ENCODE measurements at places on chromosomes 6 and 20.

- DNase-seq = no peak
Observed at GRCh38 chr20:57309544-57310115, 20.0 kb upstream of the SPO11 start.

DNA sequence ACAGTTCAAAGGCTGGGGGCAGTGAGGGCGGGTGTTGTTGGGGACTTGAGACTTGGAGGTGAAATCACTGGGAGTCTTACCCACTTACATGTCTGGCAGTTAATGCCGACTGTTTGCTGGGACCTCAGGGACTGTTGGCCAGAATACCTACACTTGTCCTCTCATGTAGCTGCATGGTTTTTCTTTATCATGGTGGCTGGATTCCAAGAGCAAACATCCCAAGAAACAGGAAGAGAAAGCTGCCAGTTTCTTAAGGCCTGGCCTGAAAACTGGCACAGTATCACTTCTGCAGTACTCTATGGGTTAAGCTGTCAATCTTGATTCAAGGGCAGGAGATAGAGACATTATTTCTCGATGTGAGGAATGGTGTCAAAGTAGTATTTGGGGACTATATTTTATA is 19.8 kb upstream of the C6orf62 start:
- no peak for DNase-seq

DNA sequence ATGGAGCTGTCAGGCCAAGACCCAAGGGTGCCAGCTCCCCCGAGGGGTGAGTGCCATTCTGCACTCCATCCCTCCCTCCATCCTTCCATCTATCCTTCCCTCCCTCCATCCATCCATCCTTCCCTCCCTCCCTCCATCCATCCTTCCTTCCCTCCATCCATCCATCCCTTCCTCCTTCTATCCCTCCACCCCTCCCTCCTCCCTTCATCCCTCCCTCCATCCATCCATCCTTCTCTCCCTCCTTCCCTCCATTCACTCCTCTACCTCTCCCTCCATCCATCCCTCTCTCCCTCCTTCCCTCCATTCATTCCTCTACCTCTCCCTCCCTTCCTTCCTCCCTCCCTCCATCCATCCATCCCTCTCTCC is 41.3 kb upstream of the MRGBP start:
- DNase-seq = no peak

GRCh38 chr6:6714118-6714897 is 125.8 kb downstream of the LY86 start:
- no peak for DNase-seq

DNA sequence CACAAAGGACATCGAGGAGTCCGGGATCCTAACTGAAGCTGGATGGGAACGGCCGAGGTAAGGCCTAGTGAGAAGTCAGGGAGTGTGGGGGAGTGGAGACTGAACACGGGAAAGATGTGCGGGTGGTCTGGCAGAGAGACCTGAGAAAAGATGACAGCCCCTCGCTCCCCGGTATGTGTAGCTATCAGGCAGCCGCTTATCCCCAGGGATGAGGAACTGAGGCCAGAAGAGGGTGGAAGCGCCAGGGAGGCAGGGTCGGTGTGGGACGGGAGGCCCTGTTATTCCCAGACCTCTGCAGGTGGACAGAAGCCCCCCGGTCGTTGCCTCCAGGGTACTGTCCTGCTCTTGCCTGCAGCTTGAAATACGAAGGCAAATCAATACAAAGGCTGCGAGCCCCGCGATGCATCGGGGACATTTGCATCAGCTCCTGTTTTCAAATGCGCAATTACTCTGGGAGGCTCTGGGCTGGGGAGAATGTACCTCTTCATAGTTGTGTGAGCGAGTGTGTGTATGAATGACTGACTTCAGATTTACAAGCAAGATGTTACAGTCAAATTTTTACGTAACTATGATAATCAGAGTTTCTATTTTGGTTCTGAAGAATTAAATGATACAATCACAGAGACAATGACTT is 221.3 kb downstream of the QKI start:
- DNase-seq = no peak

GRCh38 chr20:54138427-54138826 is 35.4 kb downstream of the CYP24A1 start:
- no peak for DNase-seq

GRCh38 chr20:50120935-50121693 is 8.2 kb upstream of the UBE2V1 start:
- DNase-seq = no peak

DNA sequence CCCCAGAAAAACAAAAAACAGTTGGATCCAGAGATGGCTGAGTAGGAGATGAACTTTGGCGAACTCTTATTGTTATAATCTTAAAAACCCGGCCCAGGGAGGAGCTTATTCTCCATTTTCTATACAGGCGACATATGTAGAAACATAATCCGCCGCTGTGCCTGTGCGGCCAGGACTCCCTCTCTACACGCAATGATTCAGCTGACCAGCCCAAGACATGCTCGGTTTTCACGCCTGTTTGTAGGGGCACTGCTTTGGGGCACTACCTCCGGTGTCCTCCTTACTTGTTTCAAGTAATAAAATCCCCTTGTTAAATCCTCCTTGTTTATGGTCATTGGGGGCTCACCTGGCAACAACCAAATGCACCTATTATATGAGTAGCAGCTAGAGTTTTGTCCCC is 89.9 kb downstream of the SEL1L2 start:
- no peak for DNase-seq

DNA sequence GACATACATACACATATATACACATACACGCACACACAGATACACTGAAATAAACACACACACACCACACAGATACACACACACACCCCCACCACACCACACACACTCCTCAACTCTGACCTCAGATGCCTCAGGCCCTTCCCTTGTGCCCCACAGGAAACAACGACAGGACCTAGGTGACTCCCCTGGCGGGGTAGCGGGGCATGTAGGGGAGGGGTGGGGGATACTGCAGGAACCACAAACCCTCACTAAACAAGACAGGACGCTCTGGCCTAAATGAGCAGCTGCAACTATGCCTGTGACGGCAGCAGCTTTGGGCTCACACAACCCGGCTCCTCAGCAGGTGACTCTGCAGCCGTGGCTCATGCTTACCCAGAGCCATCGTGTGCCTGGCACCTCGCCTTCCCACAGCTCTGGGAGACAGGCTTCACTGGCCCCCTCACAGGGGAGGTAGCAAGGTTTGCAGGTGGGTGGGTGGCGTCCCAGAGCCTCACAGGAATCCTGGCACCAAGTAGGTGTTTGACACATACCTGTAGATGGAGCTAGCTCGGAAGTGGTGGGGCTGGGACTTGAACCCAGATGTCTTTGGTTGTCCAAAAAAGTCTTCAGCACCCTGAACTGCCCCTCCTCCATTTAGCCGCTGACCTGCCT is 100.8 kb downstream of the GRM4 start:
- no peak for DNase-seq

DNA sequence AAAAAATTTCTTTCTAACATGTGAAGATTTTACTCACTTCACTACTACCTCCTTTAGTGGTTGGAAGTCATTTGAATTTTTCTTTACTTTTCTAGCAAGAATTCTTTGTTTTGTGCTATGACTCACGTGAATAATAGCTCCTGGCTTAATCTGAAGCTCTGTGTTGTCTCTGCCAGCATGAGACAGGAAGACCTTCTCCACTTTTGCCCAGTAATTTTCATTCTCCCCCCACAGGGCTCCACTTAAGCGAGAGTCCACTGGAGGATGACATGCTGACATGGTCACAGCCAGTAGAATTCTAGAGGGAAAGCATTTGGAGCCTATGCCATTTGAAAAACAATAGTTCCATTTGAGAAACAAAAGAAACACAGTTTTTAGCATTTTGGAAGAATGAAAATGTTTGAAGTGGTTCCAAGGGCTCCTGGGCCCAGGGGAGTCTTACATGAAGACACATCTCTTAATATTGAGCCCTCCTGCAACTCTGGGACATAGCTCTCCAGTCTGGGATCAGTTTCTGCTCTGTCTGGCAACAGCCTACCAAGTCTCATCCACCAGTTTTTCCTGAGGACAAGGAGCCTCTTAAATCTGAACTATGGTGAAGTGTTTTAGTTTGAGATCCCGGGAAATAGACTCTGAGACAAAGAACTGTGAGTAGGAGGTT is 231.4 kb downstream of the PAX1 start:
- DNase-seq = peak; percentile 47

- DNase-seq = peak; percentile 45
Observed at GRCh38 chr6:13813621-13814175, 659 bp downstream of the MCUR1 start.

GRCh38 chr6:69601132-69601531 is 195.7 kb downstream of the LMBRD1 start:
- DNase-seq = no peak

GRCh38 chr6:34745277-34746103 is 11.8 kb upstream of the SNRPC start:
- no peak for DNase-seq

GRCh38 chr20:36777167-36777566 is 3.6 kb upstream of the DSN1 start:
- DNase-seq = no peak

- DNase-seq = no peak
Observed at GRCh38 chr6:16299861-16300260, 61.5 kb downstream of the GMPR start.

DNA sequence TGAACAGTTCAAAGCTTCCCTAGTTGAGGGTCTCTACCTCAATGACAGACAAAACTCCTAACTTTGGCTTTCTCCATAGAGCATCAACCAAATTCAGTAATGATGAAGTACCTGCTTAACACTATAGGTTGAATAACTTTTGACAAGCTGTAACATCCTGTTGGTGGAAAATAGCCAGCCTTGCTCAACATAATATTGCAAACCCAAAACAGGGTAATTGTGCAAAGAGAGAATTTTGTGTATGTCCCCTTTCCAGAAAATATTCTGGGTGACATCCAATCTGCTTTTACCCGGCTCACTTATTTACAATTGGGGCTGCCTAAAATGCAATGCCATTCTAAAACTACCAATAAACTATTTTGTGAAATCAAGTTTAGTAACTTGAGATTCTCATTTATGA is 72.8 kb downstream of the ATXN1 start:
- no peak for DNase-seq

DNA sequence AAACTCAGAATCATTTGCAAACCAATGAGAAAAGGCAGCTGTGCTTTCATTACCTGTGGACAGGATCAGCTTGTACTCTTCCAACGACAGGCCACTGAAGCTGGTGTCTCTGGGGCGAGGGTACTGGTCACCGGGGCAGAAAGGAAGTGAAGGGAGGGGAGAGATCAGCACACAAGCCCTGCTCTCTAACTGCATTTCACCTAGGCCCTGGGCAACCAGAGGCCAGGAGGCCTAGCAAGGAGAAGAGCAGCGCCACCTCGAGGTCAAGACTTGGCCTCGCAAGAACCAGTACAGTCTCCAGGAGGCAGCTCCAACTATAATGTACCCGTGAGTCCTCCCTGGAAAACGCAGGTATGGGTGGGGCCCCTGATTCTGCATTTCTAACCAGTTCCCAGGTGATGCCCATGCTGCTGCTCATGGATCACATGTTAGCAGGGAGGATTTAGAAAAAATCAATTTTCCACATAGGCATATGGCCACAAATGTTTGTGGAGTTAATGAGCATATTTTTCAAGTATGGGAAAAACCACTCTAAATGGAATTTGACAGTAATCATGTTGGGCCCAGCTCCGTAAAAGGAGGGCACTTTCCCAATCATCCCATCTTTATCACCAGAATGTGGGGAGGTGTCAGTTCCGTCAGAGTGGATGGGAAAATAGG is 11.0 kb downstream of the UQCC2 start:
- peak; percentile 86 for DNase-seq

- no peak for DNase-seq
Observed at GRCh38 chr6:133198725-133199124, 42.4 kb upstream of the EYA4 start.

GRCh38 chr6:46748940-46749503 is 2.3 kb downstream of the ANKRD66 start:
- DNase-seq = no peak

Data from iPS DF 6.9 (cell line).